ENCODE measurements at places on chromosomes 7 and 10.

GRCh38 chr7:84125654-84126053 is 68.9 kb downstream of the SEMA3A start:
- peaks cover 62% of the 10 kb centered on the region for H3K36me3 ChIP-seq
- no peak for DNase-seq
- peaks cover 16% of the 10 kb centered on the region for H3K4me1 ChIP-seq

DNA sequence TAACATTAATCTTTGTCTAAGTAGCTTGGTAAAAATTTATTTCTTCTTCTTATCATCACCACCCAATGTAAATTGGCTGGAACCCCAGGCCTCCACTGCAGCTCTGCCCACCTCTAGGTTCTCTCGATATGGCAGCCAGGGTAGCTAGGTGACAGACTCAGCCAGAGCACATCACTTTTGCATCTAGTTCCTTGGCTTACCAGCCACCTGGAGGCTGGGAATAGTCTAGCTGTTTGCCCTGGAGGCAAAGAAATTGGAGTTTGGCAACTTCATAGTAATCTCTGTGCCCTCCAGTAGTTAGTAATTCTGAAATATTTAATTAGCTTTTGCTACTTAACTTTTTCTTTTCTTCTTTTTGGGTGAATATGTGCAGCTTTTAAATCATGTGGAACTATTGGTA is 9.4 kb downstream of the IFRD1 start:
- H3K4me3 ChIP-seq: no peak overlapping the region
- no peak overlapping the region for H3K27ac ChIP-seq
- no peaks in the 10 kb centered on the region for H3K27me3 ChIP-seq
- H3K4me1 ChIP-seq: no peaks in the 10 kb centered on the region
- no peak for DNase-seq
- H3K36me3 ChIP-seq: peaks cover 98% of the 10 kb centered on the region

DNA sequence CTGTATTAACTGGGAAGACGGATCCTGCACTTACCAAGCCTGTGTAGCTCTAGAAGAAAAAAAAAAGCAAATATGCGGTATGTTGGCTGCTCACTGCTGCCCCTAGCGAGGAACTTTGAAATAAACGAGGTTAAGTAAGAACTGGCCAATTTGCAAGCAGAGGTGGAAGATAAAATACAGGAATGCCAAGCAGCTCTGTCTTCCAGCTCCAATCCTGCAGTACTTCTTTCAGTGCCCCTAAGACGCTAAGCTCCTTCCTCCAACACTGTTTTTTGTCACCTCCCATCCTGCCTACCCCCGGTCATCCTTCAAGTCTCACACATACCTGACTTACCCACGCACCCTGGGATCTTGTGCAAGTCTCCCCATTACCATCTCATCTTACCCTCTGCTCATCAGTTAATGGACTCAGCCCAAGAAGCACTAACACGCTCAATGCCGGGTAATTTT is 809 bp downstream of the C10orf143 start:
- H3K4me1 ChIP-seq: no peaks in the 10 kb centered on the region
- peak; percentile 88 for DNase-seq
- peak overlapping the region; percentile 46 for H3K27ac ChIP-seq

DNA sequence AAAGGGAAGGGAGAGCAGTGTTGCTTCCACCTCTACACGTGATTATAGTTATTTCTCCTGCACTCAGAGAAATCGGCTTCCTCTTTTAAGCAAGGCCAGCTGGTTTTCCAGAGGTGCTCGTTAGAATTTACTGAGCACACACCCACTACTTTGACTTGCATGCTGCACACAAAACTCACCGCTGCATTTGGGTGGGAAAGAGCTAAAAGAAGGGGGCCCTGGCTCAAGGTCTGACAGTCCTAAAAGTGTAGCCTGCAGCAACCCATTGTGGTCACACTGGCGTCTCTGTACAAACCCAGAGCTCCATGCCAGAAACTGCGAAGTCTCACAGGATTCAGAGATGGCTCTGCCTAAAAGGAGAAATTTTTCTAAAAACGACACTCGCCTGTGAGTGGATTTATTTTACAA is 133.7 kb downstream of the SLC25A13 start:
- no peaks in the 10 kb centered on the region for H3K4me1 ChIP-seq
- no peak for DNase-seq
- H3K27ac ChIP-seq: peak overlapping the region; percentile 22
- no peaks in the 10 kb centered on the region for H3K27me3 ChIP-seq
- H3K4me3 ChIP-seq: no peak overlapping the region
- H3K36me3 ChIP-seq: peaks cover 87% of the 10 kb centered on the region

DNA sequence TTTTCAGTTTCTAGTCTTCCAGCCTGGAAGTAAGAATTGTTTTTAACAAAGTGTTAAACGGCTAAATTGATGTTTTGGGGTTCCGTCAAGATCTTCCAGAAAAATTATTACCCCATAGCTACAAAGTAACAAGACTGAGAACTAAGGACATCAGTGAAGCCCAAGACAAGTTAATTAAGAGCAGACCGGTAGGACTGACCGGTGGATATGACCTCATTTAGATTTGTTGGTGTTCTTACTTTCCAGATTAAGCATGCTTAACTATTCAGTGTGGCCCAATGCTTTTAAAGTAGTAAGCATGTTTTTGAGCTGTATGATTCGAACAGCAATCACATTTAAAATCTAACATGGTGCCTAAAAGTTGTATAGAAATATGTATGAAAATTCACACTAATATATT is 73.1 kb upstream of the RPA3 start:
- no peaks in the 10 kb centered on the region for H3K4me1 ChIP-seq
- no peak for DNase-seq
- H3K27ac ChIP-seq: no peak overlapping the region
- no peaks in the 10 kb centered on the region for H3K27me3 ChIP-seq

DNA sequence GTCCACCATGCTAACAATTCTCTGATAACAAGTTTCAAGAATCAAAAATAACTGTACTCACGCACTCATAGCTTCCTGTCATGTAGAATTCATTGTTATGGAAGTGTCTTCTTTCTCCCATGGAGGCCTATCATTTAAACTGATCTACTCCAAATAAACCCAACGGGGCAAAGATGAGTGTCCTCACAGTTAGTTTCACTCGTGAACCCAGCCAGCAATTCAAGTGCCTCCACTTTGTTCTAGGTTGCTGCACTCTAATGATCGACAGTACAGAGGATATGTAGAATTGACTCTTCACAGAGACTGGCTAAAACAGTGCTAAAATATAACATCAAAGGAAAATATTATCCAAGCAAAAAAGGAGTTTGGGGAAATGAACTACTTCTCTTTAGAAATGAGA is 111.4 kb downstream of the LRRN3 start:
- H3K27me3 ChIP-seq: no peaks in the 10 kb centered on the region
- no peak overlapping the region for H3K27ac ChIP-seq
- no peaks in the 10 kb centered on the region for H3K36me3 ChIP-seq
- no peak overlapping the region for H3K4me3 ChIP-seq

DNA sequence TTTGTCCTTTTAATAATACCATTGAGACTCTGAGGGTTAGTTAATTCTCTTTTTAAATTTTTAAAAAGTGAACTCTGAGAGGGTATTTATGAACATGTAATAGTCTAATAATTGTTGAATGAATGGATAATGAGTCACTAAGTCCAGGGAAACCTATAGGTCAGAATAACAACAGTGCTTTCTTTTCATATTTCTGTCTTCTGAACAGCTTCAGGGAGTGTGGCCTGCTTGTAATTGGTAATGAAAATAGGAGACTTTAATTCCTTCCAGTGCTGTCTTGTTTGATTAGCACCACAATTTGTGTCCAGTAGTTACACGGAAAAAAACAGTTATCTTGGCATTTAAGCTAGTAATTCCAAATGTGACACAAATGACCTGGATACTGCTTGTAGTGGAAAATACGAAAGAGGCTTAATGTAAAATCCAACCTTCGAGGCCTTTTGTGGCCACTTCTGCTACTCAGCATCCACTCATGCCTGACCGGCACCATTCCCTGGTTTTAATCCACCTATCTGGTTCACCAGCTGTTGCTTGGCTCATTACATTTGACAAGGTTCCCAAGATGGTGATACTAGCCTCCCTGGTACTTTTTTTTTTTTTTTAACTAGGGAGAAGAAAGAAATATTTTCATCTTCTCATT is 149.3 kb upstream of the IMMP2L start:
- no peak for DNase-seq
- no peak overlapping the region for H3K4me3 ChIP-seq
- H3K4me1 ChIP-seq: no peaks in the 10 kb centered on the region
- no peaks in the 10 kb centered on the region for H3K36me3 ChIP-seq
- H3K27me3 ChIP-seq: no peaks in the 10 kb centered on the region

DNA sequence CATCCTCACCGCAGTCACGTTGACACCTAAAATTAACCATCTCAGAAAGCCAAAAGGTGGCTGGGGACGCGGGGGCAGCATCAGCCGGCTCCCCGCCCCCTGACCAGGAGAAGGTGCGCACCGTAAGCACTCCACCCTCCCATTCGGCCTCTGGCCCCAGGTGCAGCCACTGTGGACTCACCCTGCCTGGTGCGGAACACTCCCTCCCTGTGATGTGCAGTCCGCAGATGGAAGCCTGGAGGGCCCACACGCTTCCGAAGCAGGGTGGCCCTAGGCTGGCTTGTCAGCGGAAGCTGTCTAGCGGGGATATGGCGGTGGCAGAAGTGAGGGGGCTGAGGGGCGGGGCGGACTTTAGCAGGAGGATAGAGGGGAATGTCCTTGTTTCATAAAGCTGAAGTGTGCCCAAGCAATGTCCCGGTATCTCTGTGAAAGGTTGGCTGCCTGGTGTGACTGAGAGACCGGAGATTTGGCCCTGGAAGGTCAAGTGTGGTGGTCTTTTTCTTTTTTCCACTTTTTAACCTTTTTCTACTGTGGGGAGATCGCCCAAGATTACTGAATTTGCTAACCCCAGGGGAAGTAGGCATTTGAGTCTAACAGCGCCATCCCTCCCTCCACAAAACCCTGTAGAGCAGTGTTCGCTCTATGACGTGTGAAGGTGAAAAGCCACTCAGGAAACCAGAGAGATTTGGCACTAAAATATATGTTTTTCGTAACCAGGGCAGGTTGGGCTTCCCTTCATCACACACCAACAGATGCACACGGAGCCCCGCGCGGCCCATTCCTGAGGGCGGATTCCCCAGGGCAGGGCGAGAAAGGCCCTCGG is 74.7 kb downstream of the CXCL12 start:
- H3K4me3 ChIP-seq: no peak overlapping the region
- H3K27me3 ChIP-seq: no peaks in the 10 kb centered on the region
